ENCODE measurements at places on chromosomes 5 and 9.

DNA sequence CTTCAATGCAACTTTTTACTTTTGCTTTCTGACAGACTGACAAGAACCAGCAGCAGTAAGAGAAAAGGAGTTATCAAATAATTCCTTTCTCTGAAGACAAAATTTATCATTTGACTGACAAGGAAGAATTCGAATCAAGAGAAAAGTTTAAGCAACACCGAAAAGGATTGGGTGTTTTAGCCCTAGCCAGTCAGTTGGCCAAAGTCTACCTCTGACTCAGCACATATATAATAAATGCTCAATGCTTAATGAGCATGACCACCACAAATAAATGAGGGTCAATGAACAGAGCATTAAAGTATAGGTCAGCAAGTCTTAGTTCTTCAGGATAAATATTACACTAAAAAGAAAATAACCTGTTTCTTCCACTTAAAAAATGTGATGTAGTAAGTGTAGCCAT, 1603.5 kb upstream of the C9orf72 start:
- no peak for DNase-seq

- DNase-seq: no peak
These were observed 41.7 kb upstream of the ZNF354B start for GRCh38 chr5:178818094-178818493.

DNA sequence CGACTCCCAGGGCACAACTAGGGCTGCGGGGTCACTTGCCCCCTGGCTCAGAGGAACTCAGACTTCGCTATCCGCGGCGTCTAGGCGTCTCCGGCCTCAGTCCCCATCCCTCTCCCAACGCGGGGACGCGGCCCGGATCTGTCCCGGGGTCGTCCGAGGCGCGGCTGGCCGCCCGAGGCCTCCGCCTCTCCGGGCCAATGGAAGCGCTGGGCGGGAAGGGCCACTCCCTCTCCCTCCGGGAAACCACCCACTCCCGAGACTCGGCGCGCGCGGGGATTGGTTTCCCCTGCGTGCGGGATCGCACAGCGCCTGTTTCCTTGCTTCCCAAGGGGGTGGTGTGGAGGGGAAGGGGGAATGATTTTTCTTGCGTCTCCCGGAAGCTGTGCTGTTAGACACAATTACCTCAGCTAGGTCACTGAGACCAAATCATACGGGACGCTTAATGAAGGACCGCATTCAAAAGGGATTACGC, 38.3 kb downstream of the NR2F1 start:
- DNase-seq: no peak

- DNase-seq: no peak
These were observed 125.3 kb downstream of the GABBR2 start for GRCh38 chr9:98583417-98583816.

DNA sequence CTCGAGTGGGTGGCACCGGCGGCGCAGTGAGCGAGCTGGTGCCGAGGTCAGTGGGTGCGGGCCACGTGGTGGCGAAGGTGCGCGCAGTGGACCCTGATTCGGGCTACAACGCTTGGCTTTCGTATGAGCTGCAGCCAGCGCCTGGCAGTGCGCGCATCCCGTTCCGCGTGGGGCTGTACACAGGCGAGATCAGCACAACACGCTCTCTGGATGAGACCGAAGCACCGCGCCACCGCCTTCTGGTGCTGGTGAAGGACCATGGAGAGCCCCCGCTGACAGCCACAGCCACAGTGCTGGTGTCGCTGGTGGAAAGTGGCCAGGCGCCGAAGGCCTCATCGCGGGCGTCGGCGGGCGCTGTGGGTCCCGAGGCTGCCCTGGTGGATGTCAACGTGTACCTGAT, 2.1 kb downstream of the PCDHA5 start:
- no peak for DNase-seq

GRCh38 chr9:124941679-124942561, 1.0 kb upstream of the GOLGA1 start:
- no peak for DNase-seq

GRCh38 chr5:13601112-13601511, 343.4 kb downstream of the DNAH5 start:
- no peak for DNase-seq

- DNase-seq: no peak
These were observed 22.6 kb downstream of the VCAN start for GRCh38 chr5:83494087-83494620.
